ENCODE measurements at places on chromosomes 11 and 22.

GRCh38 chr22:50604256-50605001 is 3.8 kb downstream of the MAPK8IP2 start:
- DNase-seq: no peak

DNA sequence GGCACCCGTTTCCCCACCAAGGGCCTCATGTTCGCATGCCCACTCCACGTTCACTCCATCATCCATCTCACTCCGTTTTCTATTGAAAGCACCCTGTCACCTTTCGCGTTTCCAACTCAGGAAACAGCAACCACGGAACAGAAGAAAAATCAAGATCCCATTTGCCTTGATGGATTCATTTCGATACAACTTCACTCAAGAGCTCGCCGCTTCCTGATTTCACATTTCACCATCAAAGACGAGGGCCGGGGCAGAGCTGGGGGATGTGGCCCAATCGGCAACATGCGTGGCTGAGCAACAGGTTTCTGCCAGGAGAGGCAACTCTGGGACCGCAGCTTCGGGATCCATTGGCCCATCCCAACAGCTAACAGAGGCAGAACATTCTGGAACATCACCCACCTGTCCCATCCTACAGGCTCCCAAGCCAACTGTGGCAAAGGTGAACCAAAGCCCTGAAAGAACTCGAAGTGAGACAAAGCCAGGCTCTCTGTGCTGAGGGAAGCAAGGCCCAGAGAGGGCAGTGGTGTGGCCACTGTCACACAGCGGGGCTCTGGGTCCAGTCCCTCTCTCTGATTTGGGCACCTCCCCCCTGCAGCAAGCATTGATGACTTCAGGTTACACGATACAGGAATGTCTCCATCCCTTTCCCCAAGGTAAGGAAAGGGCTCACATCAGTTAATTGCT is 36.2 kb upstream of the CD5 start:
- no peak for DNase-seq

DNA sequence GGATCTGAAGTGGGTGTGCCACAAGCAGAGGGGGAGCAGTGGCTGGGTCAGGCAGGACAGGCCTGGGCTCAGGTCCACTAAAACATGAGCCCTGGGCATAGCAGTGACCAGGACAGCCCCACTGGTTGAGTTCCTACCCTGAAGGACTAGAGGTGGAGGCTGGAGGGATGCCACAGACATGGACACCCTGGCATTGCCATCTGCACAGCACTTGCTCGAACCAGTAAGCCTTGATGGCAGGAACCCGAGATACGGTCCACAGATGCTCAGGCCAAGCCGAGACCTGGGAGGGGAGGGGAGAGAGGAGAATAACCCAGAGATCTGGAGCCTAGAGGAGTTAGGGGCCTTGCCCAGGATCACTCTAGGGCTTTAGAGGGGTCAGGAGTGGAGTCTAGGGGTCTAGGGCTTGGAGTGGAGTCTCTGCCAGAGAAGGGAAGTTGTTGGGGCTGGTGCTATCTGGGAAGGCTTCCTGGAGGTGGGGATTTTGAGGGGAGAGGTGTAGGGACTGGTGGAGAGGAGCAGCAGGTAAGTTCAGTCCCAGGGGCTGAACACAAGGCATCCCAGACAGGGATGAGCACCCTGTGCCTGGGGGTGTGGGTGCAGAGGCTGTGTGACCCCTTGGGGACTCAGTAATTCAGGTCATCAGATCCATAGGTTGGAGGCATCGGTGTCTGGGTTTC is 30.6 kb upstream of the RELT start:
- DNase-seq: no peak

- no peak for DNase-seq
These were observed 182.7 kb upstream of the SNX19 start for GRCh38 chr11:131099013-131099412.

GRCh38 chr22:21726650-21727049 is 8.9 kb downstream of the YPEL1 start:
- no peak for DNase-seq

DNA sequence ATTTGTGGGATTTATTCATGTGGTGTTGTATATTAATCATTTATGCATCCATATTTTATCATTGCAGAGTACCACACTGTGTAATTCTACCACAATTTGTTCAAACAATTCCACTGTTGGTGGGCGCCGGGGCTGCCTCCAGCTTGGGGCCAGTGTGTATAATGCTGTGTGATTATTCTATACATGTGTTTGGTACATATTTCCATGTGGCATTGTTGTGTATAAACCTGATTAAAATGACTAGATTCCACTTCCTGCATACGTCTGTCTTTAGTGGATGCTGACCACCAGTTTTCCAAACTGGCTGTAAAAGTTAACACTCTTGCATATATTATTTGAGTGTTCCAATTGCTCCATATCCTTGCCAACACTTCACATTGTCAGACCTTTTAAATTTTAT is 1213.8 kb downstream of the TBC1D22A start:
- DNase-seq: no peak

DNA sequence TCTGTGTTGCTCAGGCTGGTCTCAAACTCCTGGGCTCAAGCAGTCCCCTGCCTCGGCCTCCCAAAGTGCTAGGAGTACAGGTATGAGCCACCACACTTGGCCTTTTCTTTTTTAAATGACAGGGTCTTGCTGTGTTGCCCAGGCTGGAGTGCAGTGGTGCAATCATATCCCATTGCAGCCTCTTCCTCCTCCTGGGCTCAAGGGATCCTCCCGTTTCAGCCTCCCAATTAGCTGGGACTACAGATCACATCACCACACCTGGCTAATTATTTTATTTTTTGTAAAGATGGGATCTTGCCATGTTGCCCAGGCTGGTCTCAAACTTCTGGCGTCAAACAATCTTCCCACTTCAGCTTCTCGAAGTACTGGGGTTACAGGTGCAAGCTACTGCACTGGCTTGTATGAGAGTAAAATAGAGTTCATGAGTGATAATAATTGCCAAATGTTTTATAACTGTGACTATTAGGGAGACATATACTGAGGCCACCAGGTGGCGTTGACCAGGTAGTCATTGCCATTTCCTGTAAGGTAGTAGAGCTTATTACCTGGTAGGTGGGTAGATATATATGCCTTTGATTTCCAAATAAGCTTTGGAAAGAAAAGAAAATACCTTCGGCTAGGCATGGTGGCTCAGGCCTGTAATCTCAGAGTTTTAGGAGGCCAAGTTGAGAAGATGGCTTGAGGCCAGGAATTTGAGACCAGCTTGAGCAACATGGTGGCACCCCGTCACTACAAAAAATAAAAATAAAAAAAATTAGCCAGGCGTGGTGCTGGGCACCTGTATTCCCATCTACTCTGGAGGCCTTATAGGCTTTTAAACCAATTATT is 5.4 kb downstream of the FDX1 start:
- no peak for DNase-seq

DNA sequence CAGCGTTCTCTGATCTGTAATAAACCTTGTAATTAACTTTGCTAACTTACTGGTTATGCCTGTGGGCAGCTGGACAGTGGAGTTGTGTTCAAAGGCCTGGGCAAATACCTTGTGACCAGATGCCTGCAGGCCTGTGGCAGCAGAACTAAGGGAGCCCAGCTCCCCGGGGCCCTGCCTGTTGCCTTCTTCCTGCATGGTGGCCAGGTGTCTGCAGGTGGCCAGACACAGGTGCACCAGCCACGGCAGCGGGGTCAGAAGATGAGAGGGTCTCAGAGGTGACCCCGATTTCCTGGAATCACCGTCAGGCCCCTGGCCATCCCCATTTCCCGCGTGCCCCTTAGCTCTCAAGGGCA is 127.2 kb downstream of the OSBP2 start:
- DNase-seq: no peak

- DNase-seq: no peak
These were observed 387.0 kb upstream of the DDI1 start for GRCh38 chr11:103649401-103649895.

DNA sequence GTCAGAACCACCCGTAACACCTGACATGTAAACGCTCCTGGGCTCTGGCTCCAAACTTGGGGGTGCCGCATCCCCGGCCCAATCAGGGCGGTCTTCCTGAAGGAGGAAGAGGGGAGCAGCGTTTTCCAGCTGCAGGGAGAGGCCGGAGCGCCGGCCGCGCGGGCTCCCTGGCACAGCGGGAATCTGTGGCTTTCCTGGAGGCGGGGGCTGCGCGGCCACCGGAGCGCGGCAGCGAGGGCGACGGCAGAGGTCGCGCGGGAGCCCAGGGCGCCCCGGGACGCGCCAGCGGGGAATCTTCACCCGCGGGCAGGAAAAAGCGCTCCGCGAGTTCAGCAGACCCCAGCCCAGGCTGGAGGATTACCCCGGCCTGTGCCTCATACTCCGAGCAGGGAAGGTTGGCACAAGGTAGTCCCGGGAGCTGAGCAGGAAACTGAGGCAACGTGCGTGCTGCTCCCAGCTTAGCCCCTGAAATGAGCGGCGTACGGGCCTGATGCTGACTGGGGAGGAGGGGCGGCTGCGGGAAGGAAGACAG is 600 bp upstream of the ESAM start:
- no peak for DNase-seq

DNA sequence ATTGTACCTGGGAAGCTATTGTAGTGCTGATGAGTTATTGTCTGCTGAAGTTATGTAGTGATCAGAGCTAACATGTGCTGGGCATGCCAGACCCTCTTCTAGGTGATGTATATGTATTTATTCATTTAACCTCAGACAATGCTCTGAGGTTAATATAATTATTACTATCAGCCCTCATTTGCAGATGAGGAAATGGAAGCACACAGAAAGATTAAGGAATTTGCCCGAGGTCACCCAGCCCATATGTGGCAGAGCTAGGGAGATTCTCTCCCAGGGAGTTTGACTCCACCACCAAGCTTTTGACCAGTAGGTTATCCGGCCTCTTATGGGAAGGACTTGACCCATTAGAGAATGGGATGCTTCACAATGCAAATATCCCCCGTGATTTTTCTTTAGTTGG is 114.2 kb upstream of the NAV2 start:
- no peak for DNase-seq

Data from DMS153 (cell line).